ENCODE measurements at places on chromosomes 6 and 20.

DNA sequence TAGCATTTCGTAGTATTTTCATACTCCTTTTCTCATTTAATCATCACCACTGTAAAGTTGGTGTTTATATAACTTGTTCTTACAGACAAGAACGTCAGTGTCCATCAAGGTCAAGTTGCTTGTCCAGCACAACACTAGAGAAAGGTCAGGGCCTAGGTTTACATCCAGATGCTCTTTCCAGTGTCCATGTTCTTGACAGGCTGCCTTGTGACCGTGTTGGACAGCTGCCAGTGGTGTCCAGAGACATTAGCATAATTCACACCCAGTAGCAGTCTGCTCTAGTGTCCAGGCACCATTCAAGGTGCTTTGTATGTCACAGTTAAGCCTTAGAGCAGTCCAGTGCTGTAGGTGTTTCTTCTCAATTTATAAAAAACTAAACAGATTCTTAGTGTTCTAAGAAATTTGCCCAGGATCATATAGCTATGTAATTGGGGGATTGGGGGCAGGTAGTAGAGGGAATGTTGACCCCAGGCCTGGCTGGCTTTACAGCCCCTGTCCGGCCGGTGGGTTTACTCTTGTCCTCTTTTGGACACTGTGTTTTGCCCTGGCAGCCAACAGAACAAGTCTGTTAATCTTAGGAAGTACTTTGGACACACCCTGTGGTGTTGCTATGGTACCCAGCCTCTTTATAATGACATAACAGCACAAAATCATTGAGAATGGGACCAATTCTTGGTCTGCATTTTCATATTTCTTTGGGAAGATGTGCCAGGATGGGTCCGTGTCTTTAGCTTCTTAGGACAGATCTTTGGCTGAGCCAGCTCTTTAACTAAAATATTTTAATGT, 8.0 kb downstream of the STK35 start:
- no peak for DNase-seq

DNA sequence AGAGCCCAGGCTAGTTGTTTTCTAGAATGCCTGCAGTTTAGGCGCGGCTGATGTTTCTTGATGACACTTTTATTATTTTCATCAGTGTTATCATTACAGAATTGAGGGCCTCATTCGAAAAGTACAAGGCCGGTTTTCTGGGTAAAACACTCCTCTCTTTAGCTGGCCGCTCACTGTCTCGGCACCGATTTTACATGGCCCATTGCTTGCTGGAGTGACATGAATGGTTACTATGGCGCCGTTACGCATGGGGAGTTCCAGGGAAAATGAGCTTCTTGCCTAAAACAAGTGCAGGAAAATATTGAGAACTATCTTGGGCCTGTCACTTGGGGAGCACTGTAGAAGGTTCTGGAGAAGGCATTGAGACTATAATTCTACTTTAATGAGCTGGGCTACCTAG, 317.8 kb downstream of the CDH4 start:
- no peak for DNase-seq

DNA sequence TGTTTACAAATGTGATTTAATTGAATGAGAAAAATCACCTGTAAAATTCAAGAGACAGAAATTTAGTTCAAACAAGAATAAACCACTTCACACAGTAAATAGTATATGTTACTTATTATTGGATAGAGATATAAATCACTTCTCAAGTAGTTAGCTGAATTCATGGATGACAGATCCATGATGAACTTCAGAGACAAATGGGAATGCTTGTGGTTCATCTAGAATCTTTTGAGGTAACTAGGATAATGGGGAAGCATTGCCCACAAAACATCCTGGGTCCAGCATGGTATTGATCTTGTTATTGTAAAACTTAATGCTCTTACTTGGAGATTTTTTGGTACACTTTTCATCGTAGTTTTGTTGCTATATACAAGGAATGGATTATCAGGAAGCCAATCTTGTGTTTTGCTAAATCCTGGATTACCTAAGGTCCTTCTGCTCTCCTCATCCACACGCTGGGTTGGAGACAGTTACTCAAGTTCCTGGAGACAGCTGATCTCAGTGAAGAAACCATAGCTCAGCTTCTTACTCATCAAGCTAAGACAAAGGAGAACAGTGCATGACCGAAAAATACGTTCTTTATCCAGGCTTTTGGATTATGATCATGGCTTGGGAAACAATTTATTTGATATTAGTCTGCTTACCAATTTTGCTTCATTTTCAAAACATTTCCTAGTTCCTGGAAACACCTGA, 142.5 kb upstream of the PREP start:
- no peak for DNase-seq

DNA sequence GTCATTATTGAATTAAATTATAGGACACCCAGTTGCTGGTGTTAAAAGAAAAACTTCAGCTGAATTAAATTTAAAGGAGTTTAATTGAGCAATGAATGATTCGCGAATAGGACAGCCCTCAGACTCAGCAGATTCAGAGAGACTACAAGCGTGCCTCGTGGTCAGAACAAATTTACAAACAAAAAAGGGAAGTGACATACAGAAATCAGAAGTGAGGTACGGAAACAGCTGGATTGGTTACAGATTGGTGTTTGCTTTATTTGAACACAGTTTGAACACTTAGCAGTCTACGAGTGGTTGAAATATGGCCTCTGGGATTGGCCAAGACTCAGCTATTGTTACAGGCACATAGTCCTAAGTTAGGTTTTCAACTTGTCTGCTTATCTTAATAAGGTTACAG, 25.8 kb upstream of the TNFRSF21 start:
- DNase-seq, result no peak

- no peak for DNase-seq
Observed at GRCh38 chr6:108492131-108492766, 68.5 kb upstream of the FOXO3 start.

GRCh38 chr20:60219984-60220562, 261.9 kb downstream of the CDH26 start:
- no peak for DNase-seq

GRCh38 chr20:3238616-3239025, 369 bp downstream of the SLC4A11 start:
- peak; percentile 68 for DNase-seq

GRCh38 chr6:170443151-170443662, 109.9 kb downstream of the PSMB1 start:
- no peak for DNase-seq

GRCh38 chr6:56742122-56742791, 99.6 kb upstream of the DST start:
- DNase-seq, result no peak

DNA sequence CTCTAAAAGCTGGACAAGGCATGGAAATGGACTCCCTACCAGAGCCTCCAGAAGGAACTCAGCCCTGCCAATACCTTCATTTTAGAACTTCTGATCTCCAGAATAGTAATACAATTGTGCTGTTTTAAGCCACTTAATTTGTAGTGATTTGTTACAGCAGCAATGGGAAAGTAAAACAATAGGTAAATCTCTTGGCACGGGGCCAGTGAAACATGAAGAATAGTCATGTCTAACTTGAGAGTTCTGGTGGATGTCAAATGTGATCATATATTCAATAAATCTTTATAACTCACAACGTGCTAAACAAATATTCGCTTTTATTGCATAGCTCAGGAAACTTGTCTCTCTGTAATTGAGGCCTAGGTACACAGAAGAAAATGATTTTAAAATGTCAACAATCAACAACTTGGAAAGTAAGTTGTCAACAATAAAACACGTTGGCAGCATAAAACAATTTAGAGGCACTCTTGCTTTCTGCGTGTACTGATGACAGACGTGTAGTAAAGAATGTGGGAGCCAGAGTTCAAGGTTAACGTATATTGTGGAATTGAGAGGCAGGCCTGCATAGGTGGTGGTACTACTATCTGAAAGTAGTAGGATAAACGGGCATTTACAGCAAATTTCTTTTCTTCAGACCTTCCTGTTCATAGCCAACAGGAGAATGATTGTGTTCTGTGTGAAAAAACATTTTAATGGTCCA, 140.5 kb upstream of the OPRM1 start:
- DNase-seq, result no peak

DNA sequence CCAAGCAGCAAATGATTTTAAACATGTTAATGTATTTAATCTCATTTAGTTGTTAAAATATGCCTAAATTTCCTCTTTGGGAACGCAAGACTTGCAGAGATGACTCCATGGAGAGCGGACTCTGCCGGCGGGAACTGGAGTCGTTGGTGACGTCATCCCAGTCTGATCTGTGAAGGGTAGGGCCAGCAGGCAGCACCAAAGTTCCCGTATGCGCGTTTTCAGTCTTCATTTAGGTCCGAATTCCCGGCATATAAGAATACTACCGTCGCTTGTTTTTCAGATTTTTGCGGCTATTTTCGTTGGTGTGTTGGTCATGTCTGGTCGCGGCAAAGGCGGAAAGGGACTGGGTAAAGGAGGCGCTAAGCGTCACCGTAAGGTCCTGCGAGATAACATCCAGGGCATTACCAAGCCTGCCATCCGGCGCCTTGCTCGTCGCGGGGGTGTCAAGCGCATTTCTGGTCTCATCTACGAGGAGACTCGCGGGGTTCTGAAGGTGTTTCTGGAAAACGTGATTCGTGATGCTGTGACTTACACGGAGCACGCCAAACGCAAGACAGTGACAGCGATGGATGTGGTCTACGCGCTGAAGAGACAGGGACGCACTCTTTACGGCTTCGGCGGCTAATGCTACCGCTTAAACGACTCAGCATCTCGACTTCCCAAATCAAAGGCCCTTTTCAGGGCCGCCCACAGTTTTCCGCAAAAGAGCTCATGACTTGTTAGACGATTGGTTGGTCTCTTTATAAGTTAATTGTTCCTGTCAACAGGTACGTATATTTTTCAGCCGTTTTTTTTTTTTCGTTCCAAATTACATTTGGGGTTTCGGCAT, 117.3 kb downstream of the HFE start:
- DNase-seq, result peak; percentile 90

DNA sequence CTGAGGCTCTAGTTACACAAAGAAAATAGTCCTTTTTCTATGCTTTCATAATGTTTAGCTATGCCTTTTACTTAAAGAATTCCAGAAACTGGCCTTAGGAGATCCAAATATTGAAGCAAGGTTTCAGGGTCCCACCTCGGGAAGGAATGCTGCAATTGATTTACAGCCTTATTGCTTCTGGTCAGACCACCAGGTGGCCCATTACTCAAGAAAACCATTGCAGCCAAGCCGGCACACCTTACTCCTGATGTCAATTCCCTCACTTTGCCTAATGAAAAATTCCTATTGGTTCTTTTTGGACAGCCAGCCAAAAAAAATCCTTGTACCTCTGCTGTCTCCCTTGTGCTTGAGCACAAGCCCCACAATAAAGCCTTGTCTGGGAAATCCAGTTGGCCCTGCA, 173.9 kb downstream of the LMBRD1 start:
- DNase-seq, result no peak

DNA sequence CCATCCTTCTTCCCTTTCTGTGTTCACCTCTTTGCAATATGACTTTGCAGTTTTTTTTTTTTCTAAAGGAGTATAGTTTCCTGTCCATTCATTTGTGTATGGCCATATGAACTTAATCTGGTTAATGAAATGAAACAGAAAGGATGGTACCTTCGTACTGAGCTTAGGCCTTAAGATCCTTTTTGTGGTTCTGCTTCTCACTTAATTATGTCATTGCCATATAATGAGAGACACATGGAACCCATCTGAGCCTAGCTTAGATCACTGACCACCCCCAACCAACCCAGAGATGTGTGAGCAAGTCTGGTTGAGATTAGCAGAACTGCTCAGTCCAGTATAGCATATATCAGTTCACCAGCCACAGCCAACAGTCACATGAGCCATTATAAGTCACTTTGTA, 1179.6 kb downstream of the HACE1 start:
- no peak for DNase-seq

- no peak for DNase-seq
Observed at GRCh38 chr20:25632940-25633790, 9.4 kb upstream of the NANP start.

- DNase-seq, result no peak
Observed at GRCh38 chr6:81906709-81907204, 154.3 kb upstream of the TENT5A start.

DNA sequence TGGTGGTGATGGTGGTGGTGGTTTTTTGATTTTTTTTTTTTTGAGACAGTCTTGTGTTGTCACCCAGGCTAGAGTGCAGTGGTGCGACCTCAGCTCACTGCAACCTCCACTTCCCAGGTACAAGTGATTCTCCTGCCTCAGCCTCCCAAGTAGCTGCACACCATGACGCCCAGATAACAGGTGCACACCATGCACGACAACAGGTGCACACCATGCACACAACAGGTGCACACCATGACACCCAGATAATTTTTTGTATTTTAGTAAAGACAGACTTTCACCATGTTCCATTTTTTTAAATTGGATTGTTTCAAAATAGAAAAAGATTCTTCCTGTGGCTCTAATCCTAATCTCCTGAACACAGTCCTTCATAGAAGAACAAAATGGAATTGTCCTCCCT, 257.9 kb downstream of the ALDH8A1 start:
- DNase-seq, result no peak

- DNase-seq, result no peak
Observed at GRCh38 chr20:54407459-54407858, 67.9 kb upstream of the DOK5 start.

GRCh38 chr6:27864906-27865849, 47.0 kb downstream of the OR2B2 start:
- DNase-seq, result peak; percentile 85

DNA sequence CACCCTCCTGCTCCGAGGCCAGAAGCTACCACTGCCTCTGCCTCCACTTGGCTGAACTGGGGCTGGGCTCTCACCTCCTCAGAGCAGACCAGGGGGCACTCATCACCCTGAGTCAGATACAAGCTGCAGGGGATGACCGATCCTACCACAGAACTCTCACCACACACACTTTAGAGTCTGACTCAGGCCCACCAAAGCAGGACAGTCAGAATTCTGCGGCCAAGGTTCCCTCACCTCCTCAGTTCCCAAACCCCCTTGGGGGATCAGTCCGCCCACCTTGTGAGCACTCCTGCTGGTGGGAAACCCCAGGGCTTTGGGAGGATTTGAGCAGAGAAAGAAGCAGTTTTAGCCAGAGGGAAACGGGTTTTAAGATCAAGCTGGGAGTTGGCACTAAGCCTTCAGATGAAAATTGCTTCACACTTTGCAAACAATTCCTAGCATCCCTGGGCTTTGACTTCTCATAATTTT, 587.8 kb upstream of the JAG1 start:
- no peak for DNase-seq

GRCh38 chr6:36314221-36315014, 22.3 kb downstream of the BNIP5 start:
- no peak for DNase-seq

Measured in activated CD4-positive, alpha-beta memory T cell treated with anti-CD3 and anti-CD28 coated beads, Interleukin-2, amount 10 ng/mL, durations not matched to agents 7 days and 5 days (primary cell).